ENCODE measurements at places on chromosomes 7 and 10. TPM values are rescaled to one million over a fixed set of nuclear protein-coding genes. Genes with fewer than 3 reads are reported as not detected.
A peak's percentile ranks its signal among the peaks of the same experiment; 100 is the strongest.

DNA sequence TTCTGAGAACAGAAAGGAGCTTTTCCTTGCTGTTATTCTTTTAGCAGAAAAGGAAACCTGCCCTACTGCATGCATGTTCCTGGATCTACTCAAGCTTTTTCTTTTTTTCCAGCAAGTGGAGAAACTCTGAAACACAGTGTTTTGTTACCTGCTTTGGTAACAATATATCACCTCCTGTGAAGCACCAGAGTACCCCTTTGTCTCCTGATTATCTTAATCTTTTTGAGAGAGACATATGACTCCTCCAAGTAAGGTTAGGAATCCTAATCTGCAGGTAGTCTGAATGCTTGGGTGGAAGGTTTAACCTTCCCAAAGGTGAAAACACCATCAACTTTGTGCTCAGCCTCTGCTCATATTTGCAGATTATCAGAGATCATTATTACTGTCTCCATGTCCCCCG, 93.1 kb downstream of the MAPK8 start:
- ATAC-seq: no peak

DNA sequence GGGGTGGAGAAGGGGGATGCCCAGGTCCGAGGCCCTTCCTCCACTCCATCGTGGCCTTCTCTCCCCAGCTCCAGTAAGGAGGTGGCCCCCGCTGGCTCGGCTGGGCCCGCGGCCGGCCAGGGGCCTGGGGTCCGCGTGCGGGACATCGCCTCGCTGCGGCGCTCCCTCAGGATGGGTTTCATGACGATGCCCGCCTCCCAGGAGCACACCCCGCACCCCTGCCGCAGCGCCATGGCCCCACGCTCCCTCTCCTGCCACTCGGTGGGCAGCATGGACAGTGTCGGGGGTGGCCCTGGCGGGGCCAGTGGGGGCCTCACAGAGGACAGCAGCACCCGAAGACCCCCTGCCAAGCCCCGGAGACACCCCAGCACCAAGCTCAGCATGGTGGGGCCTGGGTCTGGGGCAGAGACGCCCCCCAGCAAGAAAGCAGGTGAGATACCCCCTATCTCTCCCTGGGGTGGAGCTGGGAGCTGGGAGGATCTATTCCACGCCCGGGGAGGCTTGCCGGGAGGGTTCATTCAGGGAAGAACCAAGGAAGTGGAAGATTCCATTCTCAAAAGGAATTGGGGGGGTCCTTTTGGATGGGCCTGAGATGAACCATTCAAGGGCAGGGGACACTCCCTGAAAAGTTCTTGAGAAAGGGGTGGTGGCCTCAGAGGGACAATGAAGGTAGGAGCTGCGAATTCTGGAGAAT, 3.2 kb downstream of the NYAP1 start:
- no peak for ATAC-seq

Gene CADPS2
- total RNA-seq: not detected

Gene RARRES2
- total RNA-seq: not detected

DNA sequence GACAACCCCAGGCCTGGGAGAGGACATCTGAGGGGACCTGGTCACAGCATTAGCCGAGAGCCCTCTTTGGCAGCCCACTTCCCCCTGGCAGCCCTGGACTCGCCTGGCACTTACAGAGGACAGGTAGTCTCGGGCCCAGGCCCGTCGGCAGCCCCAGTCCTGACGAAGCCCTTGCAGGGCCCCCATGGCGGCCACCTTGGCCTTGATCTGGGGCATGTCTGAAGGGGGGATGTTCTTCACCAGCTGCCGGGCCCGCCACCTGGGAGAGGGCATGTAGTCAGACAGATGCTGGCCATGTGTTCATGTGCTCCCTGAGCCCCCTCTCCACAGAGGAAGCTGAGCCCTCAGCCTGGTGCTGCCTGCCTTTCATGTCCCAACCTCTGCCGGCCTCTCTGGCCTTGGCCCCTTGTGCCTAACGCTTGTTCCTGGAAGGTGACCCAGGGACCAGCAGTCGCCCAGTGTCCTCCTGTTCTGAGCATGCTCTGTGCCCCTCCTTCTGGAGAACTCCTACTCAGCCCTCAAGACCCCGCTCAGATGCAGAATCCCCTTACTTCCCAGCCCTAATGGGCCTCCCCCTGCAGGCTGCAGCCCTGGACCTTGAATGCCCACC, 13.9 kb downstream of the MYO1G start:
- ATAC-seq: peak; percentile 0

Gene GIMAP1
- total RNA-seq: 5.6 TPM

DNA sequence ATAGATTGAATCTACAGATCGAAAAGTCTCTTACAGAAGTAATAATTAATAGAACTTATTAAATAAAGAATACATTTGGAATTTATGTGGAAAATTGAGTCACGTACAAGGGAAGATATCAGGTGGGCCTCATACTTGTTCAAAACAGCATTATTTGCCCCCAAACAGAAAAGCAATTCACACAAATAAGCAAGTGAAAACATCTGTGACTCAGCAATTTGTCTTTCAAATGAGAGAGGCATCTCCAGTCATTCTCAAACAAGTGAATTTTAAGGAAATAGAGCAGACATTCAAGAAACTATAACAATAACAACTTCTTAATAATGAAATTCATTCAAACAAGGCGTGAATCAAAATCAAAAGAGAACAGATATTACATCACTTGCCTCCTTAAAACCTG, 50.1 kb downstream of the SEMA3A start:
- no peak for ATAC-seq

GRCh38 chr7:135825406-135825805, 76.8 kb upstream of the FAM180A start:
- no peak for ATAC-seq

Gene FAM237B
- total RNA-seq: not detected

DNA sequence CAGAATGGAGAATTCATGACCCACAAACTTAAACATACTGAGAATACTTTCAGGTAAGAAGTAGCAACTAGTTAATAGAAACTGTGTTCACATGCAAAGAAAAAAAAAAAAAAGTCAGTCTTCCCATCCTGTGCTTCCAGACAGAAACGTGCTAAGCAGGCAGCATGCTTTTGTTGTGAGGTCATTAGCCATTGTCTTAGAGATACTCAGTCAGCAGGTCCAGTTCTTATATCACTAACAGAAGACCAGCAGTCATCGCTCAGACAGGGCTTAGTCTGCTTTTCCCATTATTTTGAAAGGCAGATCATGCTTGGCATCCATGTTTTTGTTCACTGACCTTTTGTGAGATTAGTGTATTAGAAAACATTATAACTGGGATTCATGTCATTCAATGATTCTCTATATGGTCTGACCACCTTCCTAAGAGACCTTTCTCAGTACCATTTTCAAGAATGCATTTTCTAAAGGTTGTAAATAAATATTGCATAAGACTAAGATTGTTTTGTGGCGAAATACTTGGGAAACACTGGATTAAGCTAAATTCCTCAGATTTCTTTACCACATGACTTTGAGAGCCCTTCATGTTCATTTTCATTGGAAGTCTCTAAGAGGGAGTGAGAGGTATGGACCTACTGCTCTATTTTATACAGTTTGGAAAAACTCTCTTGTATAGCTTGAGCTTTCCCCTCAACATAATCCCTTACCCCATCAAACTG, 45.0 kb upstream of the AGBL3 start:
- ATAC-seq: no peak

GRCh38 chr7:93889261-93889660, 1.3 kb downstream of the TFPI2 start:
- no peak for ATAC-seq

Gene PAX2
- total RNA-seq: 0.16 TPM

Gene PLPP4
- total RNA-seq: not detected

Gene GIMAP4
- 193 TPM for total RNA-seq

Gene CYP26A1
- total RNA-seq: 0.40 TPM

Gene FKBP6
- total RNA-seq: not detected

DNA sequence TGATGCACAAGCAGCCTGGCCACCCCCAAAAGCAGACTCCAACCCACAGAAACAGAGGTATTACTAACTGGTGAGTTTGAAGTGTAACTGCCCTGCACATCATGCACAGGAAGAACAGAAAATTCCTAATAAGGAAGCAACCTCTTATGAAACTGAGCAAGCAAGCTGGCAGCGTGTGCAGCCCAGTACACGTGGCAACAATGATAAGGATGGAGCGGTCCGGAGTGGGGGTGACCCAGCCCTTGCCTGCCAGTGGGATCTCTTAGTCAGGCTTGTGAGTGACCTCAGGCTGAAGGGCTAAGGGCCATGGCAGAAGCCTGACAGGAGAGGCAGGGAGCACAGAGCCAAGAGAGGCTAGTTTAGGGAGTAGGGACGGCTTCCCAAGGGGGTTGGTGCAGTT, 22.1 kb upstream of the AOAH start:
- ATAC-seq: no peak
